ENCODE measurements at places on chromosomes 4 and X.

GRCh38 chr4:22045051-22045630, 96.6 kb upstream of the KCNIP4 start:
- no peak for DNase-seq

DNA sequence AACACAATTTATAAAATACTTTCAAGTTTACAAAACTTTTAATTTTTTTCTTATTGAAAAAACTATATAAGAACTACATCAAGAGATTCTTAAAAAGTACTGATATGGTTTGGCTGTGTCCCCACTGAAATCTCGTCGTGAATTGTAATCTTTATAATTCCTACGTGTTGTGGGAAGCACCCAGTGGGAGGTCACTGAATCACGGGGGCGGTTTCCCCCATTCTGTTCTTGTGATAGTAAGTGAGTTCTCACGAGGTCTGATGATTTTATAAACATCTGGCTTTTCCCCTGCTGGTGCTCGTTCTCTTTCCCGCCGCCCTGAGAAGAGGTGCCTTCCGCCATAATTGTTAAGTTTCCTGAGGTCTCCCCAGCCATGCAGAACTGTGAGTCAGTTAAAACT, 88.5 kb downstream of the FRAS1 start:
- no peak for DNase-seq

GRCh38 chr4:172168888-172169287, 355.7 kb downstream of the GALNTL6 start:
- DNase-seq: no peak

DNA sequence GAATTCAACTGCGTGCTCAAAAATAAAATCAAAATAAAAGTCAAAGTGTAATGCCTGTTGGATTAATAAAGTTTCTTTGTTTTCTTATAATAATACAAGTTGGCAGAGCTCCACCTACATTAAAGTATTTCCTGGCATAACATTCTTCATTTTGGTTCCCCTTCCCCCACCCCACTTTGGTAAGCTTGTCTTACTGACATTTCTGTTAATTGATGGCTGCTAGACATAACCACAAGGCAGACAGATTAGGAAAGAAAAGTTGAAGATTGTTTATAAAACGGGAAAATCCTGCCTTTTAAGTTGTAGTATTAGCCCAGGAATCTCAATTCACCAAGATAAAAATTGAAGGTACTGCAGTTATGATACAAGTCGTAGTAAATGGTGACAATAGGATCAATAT, 246.5 kb upstream of the RPS6KA3 start:
- DNase-seq: no peak

- no peak for DNase-seq
Measured at GRCh38 chr4:94669672-94670664, 87.8 kb upstream of the BMPR1B start.

- DNase-seq: no peak
Measured at GRCh38 chr4:112173593-112174558, 28.6 kb downstream of the FAM241A start.

DNA sequence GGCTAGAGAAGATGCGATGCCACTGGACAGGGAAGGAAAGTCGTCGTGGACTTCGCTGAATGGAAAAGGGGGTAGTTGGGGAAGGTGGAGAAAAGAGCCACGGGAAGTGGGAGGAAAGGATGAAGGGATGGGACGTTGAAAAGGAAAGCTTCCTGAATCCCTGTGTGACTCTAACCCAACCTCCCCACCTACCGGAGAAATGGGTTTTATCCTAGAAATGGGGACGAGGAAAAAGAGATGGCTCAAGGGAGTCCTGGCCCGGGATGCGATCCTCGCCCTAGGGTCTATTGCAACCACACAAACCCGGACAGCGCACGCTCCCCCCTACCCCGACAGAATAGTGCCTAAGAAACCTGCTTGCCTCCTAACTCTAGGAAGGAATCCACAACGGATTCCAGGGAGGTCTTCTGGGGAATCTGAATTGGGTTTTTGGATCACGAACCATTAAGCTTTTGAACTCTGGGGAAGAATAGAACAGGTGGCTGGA, 738 bp upstream of the TSPAN5 start:
- no peak for DNase-seq

GRCh38 chr4:98929341-98930267, 671 bp upstream of the EIF4E start:
- no peak for DNase-seq

DNA sequence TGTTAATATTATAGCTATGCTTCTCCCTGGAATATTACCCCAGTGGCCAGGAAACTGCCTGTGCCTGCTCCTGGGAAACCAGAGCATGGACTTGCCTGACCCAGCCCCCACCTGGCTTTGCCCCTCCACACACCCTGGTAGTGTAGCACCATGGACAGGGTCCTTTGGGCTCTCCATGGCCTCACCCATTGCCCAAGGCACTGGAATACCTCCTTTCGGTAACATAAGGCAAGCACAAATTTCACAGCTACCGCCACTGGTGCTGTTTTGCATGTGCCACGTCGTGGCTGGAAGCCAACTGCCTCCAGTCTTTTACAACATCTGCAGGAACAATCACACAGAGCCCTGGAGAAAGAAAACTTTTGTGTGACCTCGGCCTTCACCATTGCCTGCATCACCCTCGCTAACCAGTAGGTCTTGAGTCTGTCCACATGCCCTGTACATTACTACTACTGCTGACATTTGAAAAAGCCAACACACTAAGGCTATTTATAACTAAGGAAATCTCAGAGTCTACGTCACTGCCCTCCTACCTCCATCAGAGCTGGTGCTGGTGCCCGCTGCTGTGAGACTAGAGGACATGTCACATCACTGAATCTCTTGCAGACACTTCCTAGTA, 47.7 kb downstream of the HPGD start:
- no peak for DNase-seq

DNA sequence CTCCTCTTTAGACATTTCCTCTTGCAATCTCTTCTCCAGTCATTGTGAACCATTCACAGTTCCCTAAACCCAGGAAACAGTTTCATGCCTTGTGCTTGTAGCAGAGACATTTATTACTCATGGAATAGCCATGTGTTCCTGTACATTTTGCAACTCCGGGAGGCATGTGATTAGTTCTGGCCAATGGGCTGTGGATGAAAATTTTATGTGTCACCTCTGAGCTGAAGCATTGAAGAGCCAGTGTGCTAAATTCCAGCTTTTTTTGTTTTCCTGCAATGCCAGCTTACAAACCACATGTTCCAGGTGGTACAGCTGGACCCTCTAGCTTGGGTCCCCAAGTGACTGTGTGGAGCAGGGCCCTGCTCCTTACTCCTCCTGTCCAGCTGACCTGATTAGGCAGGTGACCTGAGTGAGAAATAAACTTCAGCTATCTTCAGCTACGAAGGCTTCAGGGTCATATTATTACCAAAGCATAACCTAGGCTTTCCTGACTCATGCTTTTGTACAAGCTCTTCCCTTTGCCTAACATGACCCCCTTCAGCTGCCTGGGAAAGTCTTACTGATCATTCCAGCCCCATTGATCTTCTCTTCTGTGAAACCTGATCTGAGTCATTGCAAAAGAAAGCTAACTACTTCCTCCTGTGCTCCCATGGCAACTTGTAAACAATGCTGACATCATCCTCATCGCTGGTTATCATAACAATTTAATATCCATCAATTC, 200.4 kb downstream of the PTTG2 start:
- peak; percentile 72 for DNase-seq

- DNase-seq: no peak
Measured at GRCh38 chr4:4673070-4673469, 131.2 kb upstream of the STX18 start.

- DNase-seq: no peak
Measured at GRCh38 chr4:20895988-20896387, 195.7 kb downstream of the PACRGL start.
